ENCODE measurements at places on chromosomes 5 and 9.
A peak's percentile ranks its signal among the peaks of the same experiment; 100 is the strongest.

GRCh38 chr5:9540791-9541190, 5.1 kb downstream of the SEMA5A start:
- DNase-seq, result no peak

DNA sequence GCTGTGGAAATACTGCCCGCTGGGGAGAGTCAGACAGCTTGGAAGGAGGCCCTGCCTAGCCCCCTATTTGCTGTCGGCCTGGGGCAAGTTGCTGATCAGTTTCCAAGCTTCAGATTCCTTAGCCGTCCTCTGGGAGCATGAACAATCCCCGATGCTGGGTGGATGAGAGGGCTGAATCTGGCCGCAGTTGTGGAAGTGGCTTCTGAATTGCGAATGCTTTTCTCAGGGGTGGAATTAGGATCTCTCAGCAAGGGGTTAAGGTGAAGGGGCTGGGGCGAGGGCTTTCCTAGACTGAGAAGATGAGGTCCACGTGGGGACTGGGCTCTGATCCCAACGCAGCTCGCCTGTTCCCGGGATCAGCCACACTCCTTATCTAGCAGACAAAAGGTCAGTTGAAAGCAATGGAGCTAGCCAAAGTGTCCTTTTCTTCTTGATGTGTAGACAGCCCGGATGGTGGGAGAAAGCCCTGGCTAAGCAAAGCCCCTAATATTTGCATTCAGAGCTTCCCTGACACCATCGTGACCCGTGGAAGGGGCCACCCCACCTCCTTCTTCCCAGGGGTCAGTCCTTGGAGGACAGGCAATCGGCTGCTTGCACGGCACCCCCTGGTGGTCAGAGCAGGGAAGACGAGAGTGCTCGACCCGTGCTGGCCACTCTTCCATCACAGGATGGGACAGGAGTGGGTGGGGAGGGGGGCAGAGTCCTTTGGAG, 54.9 kb downstream of the COL15A1 start:
- DNase-seq, result peak; percentile 51

GRCh38 chr9:106772523-106773290, 90.3 kb upstream of the ZNF462 start:
- DNase-seq, result no peak

DNA sequence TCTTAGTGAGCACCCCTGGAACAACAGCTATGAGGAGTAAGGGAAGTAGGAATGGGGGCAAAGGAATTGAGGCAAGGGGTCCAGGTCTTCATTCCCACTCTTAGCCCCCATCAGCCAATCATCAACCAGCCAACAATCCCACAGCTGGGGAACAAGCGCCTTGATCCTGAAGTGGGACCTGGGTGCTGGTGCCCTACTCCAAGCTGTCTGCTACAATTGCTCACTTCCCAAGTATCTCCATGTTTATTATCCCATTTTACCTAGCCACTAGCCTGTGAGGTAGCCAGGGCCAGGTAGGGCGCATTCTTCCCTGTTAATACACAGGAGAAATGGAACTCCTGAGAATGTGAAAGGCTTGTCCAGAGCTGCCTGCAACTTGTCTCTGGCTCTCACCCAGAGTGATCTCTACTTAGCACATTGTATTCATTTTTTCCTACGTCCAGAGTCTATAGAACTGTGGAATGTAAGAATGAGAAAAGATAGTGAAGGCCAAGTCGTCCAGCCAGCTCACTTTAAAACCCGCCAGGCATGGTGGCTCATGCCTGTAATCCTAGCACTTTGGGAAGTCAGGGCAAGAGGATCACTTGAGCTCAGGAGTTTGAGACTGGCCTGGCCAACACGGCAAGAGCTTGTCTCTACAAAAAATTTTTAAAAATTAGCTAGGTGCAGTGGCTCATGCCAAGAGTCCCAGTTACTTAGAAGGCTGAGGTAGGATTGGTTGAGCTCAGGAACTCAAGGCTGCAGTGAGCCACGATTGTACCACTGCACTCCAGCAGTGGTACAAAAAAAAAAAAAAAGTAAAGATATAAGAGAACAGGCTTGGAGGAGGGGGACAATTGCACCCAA, 6.2 kb upstream of the DNAJC18 start:
- no peak for DNase-seq

DNA sequence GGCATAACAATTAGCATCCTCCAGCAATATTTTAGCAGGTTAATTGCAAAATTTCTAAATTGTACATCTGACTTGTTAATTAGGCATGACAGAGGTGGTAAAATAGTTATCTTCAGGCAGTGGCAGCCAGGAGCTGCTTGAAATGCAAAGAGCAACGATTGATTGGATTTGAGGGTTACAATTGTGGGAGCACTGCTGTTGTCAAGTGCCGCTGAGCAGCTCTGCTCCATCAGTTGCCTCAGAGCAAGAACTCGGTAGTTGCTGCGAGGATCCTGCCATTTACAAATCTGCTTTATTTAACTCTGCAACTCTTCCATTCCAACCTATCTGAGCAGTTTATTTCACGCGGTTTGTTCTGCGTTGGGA, 12.6 kb downstream of the PBX3 start:
- no peak for DNase-seq

GRCh38 chr9:126456441-126457174, 130.0 kb downstream of the MVB12B start:
- DNase-seq, result no peak

- DNase-seq, result no peak
These were observed 66.4 kb downstream of the PTCH1 start for GRCh38 chr9:95450171-95451064.

DNA sequence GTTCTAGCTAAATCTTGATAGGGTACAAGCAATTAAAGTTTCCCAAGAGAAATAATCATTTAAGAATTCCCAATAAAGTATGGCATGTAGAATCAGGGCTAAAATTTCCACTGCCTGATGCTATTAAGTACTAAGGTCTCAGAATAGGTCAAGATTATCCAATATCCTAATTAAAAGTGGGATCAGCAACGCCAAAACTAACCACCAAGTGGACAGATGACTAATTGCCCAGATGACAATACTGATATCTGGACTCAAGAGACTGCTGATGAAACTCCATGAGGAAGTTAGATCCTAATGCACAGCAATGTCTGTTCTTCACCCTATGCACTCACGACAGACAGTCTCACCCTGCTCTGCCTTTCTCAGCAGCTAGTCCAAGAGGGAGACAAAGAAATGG, 14.3 kb downstream of the DEPDC1B start:
- DNase-seq, result no peak

DNA sequence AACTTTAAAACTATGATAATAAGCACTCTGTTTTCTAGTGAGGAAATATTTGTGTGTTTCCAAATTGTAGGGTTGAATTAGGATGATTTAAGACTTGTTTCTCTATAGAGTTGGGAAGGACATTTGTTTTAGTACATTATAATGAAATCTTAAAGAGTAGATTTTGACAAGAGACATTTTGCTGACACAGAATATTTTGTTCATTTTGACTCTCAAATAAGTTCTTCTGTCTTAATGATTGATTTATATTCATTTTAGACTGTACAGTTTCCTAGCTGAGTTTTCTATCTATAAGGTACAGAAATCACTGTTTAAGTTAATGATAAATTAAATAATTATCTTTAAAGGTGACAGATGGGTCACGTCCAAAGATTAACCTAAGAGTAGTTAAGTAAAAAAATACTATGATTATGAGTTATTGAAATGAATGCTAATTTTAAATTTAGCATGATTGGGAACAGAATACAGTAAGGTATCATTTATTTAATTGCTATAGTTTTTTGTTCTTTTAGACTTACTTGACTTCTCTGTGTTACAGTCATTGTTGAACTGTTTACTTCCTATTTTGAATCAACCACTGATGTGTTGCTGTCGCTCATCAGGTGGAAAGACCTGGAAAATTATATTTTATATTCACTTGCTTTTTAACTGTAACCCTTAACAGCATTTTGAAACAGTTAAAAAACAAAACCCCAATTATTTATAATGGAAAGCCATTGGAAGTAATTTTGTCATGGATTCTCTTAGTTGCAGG, 19.5 kb downstream of the PBX3 start:
- DNase-seq, result no peak

DNA sequence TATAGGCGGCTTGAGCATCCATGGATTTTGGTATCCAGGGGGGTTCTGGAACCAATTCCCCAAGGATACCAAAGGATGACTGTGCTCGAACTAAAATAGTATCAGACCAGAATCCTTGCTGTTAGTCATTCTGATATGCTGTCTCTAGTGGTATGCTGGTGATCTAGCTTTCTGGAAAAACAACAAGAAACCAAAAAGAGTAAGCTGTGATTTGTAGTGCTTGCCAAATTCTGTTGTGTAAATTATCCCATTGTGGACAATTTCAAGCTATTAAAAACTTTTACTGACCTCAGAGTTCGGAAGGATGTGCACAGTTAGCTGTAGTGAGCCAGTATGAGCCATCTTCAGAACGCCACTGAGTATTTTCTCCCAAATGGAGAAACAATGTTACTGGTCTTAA, 99.0 kb upstream of the FBN2 start:
- DNase-seq, result no peak

DNA sequence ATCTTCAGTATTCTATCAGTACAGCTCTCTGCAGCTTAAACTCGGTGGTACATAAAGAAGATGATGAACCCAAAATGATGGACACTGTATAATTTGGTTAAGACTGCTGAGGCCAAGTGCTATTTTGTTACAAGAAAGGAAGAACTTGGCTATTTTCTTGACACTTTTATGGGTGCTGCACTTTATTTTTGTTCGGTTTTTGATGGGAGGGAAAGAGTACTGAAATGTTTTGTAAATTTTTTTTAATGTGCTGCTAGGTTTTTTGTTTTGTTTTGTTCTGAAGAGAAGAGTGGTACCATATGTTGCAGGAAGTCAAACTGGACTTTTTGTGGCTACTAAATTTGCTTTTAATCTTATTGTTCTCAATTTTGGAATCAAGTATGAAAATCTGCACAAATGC, 26.7 kb downstream of the CDC37L1 start:
- DNase-seq, result no peak

DNA sequence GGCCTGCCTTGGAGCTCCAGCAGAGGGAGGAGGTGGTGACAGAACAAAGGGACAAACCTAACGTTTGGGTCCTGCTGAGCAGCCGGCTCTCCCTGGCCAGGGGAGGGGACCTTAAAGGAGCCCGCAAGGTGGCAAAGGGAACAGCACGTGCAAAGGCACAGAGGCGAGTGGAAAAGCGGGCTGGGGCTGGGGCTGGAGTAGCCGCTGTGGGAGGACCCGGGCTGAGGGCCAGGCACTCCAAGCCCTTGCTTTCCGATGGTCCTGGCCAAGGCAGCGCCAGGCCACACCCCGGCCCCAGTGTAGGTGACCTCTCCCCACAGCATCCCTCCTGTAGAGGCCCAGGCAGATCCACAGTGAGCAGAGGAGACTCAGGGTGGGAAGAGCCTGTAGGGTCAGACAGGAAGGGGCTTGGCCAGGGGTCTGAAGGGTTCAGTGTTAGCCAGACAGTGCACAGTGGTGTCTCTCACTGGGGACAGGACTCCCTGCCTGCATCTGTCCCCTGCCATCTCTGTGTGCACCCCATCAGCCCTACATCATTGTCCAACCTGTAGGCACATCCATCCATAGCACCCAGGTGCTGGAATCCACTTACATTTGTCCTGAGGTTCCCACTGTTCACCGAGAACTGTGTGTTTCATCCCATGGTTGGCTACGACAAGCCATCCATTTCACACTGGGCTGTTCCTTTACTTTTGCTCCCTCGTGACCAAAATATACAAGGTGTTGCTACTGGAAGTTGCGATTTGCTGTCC, 77.0 kb downstream of the NEK6 start:
- DNase-seq, result no peak

GRCh38 chr9:38292480-38292879, 100.0 kb upstream of the ALDH1B1 start:
- no peak for DNase-seq

DNA sequence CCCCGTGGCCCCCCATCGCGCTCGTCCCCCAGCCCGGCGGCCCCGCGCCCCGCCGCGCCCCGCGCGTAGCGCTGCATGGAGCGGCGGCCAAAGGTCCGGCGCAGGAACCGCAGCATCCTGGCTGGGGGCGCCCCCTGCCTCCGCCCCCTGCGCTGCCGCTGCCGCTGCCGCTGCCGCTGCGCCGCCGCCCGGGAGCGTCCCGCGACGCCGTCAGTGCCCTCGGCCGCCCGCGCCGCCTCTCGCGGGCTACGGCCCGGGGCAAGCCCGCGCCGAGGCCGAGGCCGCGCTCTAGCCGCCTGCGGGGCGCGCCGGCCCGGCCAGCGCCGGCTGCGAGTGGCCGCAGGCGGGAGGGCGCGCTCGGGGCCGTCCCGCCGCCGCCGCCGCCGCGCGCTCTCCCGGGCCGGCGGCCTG, 523 bp downstream of the EPB41L4B start:
- no peak for DNase-seq

DNA sequence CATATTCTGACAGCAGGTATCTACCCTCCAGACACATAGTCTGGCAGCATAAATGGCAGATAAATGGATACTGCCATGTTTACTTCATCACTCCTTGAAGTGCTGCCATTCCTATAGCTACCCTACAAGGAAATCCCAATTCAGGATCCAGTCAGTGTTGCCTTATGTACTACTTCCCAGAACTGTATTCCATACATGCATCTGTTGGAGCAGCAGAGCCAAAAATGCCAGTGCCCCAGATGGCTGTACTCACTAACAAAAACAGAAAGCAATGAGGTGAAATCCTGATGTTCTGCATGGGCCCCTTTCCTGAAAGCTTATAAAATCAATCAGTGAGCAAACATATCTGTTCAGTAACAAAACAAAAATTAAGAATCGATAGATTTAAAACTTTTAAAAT, 490.0 kb upstream of the COX7C start:
- DNase-seq, result no peak

DNA sequence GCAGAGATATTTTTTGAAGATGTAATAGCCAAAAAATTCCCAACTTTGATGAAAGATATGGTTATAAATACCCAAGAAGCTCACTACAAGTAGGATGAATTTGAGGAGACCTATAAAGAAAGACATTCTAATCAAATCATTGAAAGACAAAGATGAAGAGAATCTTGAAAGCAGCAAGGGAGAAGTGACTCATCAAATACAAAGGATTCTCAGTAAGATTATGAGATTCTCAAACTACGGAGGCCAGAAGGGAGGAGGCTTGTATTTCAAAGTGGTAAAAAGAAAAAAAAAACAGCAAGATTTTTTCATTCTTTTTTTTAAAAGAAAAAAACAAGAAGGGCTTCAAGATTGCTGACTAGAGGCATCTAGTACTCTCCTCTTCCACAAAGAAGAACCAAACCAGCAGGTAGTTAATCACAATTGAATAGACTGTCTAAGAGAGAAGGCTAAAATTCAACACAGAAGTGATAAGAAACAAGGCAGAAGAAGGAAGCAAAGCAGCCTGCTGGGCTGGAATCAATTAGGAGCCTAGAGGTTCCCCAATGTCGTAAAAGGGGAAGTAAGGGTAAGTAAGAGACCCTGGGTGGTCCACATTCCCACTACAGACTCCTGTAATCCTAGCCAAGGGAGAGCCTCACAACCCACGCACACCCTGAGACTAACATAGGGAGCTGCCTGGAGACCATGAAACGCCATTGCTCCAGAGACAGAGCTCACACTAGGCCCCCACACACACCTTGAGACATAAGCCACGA, 59.1 kb upstream of the NIPAL4 start:
- DNase-seq, result no peak

Data from D721Med (cell line).